Right hindlimb (tissue), 1 donor: ENCODE measurements at places on chromosomes 2 and 18.

GRCh38 chr2:169476459-169476858 lies 2.8 kb upstream of the BBS5 start:
- DNase-seq = no peak

DNA sequence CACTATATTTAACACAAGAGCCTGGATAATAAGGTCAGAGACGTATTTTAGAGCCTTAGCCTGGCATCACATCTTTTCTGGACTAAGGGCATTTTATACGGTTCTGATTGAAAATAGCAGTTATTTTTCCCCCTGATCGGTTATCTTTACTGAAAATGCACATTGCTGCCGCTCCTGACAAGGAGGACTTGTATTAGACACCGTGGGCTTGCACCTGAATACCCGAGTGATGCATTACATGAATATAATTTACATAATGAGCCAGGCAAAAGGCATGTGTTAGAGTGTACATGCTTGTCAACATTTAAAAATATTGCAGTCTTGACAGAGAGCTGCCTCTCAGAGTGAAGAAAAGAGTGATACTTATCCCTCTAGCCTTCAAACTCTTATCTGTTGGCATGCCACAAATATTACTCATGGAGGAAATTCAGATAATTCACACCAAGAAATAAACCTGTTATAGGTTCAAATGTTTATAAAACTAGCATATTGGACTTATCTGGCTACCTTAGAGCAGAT lies 470.5 kb upstream of the ETAA1 start:
- DNase-seq = no peak

GRCh38 chr2:27071990-27072830 lies 756 bp upstream of the OST4 start:
- DNase-seq = peak; percentile 92

DNA sequence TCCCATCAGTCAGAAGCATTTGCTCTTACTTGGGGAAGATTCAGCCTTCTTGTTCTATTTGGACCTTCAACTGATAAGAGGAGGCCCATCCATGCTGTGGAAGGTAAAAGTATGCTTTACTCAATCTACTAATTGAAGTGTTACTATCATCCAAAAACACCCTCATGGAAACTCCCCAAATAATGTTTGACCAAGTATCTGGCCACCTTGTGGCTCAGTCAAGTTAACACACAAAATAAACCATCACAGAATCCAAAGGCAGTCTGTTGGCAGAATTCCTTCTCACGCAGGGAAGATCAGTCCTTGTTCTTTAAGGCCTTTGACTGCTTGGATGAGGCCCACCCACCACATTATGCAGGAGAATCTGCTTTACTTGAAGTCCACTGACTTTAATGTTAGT lies 531.2 kb upstream of the SMIM21 start:
- no peak for DNase-seq

DNA sequence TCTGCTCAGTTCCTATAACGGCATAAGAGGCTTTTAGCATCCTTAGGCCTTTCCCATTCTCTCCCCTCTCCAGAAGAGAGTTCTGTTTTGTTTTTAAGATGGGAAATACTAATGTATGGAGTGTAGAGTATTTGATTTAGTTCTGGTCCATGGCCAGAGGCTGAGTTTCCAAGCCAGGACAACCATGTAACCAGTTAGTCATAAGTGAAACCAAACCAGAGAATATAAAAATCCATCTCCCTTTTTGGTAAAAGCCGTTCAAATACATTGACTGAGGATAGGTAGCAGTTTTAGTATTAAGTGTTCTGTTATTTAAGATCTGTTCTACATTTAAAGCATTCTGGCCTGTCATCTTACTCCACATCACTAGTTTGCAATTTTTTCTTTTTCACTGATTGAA lies 3.1 kb downstream of the PSMD1 start:
- no peak for DNase-seq

DNA sequence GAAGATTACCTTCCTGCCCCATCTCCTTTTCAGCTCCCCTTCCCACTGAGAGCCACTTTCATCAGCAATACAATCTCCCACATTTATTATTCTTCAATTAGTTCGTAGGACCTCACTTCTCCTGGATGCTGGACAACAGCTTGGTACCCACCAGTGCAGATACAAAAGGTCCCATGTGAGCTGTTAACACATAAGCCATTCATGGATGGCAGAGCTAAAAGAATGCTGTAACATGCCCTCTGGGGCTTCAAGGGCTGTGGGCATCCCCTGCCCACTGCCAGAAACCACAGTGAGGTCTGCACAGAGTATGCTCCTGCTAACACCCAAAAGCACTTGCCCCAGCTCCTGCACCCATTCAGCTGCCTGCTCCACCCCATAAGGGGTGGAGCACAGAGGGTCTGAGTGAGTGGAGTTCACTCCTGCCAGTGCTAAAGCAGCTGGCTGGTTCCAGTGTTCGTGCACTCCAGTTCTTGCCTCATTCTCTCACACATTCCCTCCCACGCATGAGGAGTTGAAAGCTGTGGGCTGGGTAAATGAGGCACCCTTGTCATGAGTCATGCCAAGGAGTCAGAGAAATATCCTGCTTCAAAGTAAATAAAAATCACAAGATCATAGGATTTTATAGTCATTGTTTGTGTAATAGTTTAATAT lies 305.9 kb upstream of the TMEFF2 start:
- DNase-seq = no peak

DNA sequence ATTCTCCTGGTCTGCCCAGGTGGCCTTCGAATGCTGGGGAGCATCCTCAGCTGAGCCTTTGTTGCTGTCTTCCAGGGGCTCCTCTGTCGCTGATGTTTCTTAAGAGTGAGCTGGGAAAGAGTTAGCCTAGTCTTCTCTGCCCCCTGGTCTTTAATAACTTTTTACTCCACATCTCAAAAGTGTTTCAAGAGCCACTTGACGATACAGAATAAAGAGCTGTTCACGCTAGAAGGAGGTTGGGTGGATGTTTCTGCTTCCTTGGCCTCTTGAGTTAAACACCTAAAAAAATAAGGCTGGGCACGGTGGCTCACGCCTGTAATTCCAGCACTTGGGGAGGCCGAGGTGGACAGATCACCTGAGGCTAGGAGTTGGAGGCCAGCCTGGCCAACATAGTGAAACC lies 2.8 kb upstream of the BUB1 start:
- DNase-seq = no peak

- no peak for DNase-seq
Measured at GRCh38 chr2:233061591-233062450, 1.7 kb downstream of the INPP5D start.

- DNase-seq = no peak
Measured at GRCh38 chr18:61132031-61132430, 201.2 kb upstream of the CDH20 start.

DNA sequence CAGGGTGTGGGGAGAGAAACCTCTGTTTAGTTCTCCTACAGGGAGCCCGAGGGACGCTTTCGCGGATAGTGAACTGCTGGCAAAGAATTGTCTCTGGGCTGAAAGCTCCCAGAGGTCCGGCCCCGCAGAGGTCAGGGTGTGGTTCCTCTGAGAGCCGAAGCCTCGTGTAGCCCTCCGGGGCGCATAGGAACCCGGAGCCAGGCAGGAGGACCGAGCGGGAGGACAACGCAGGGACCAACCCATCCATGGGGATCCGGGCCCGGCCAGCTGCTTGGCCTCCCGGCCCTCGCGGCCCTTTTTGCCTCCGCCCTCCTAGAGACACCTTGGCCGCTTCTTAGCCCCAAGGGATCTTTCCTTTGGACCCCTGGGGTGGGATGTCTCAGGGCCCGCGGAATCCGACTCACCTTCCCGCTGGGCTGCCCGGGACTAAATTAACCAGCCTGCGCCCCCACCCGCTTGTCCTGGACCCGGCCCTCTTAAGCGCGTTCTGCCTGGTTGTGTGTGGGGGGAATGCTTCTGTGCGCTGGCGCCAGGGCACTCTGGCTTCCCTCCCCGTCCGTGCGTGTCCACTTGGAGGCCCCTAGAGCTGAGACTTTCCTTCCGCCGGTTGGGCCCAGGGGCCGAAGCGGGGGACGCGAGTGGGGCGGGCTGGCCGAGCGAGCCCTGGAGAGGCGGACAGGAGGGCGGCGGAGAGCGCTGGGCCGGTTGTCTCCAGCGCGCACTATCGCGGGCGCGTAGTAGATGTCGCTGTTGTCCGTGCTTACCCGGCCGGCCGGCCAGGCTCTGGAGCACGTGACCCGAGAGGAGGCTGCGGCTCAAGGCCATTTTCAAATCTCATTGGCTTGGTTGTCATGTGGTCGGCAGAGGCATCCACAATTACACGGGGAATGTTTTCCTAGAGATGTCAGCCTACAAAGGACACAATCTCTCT lies at the start of gene HOXD10:
TSS of gene HOXD10 (plus strand) at position 896 of the 931 bp plus-strand sequence. CDS start 56 bp downstream, outside the sequence.
- peak; percentile 89 for DNase-seq

- DNase-seq = peak; percentile 39
Measured at GRCh38 chr2:128396500-128396891, 77.8 kb upstream of the HS6ST1 start.

DNA sequence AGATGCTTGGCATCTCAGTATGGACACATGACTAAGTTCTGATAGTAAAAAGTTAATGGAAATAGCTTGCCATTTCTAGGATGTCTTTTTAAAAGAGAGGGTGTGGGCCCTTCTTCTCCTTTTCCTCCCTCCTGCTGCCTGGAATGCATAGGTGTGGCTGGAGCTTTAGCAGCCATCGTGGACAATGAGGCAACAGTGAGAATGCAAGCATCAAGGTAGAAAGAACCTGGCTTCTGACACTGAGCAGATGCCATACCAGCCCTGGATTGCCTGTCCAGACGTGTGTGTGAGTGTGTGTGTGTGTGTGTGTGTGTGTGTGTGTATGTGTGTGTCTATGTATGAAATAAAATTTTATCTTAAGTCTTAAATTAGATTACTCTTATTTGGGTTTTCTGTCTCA lies 660.1 kb downstream of the XIRP2 start:
- no peak for DNase-seq

GRCh38 chr2:181176540-181176939 lies 196.1 kb downstream of the UBE2E3 start:
- no peak for DNase-seq

DNA sequence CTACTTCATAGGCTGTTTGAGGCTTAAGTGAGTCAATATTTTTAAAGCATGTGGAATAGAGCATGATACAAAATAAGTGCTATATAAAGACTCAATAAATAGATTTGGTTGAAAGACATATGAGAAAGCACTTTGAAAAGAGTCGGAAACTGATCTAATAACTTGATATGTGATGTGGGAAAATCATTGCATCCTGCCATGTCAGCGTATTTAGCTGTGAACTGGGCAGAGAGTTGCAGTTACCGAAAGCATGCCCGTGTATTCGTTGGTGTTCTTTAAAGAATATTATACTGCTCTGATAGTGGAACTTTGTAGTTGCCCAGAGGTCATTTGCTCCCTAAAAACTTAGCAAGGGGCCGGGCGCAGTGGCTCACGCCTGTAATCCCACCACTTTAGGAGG lies 37.8 kb upstream of the ZNF516 start:
- no peak for DNase-seq

GRCh38 chr2:209534228-209534627 lies 110.4 kb downstream of the MAP2 start:
- DNase-seq = no peak

DNA sequence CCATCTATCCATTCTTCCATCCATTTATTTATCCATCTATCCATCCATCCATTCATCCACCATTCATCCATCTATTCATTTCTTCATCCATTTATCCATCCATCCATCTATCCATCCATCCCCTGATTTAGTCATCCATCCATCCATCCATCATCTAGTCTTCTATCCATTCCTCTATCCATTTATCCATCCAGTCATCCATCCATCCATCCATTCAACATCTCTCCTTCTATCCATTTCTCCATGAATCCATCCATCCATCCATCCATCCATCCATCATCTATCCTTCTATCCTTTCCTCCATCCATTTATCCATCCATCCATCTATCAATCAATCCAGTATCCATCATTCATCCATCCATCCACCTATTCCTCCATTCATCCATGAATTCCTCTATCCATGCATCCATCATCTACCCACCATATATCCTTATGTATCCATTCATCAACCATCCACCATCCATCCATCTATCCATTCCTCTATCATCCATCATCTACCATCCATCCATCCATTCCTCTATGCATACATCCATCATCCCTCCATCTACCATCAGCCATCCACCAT lies 185.0 kb downstream of the CELF4 start:
- DNase-seq = no peak

GRCh38 chr2:216294305-216294704 lies 78.0 kb downstream of the MARCHF4 start:
- DNase-seq = no peak

- no peak for DNase-seq
Measured at GRCh38 chr2:46116553-46116991, 180.6 kb upstream of the EPAS1 start.

- peak; percentile 49 for DNase-seq
Measured at GRCh38 chr2:96875498-96876268, 5.8 kb upstream of the SEMA4C start.

- no peak for DNase-seq
Measured at GRCh38 chr2:207935121-207935990, 90.0 kb downstream of the PLEKHM3 start.

GRCh38 chr2:241987726-241988125 lies 118.2 kb downstream of the RTP5 start:
- DNase-seq = no peak

- no peak for DNase-seq
Measured at GRCh38 chr2:20333738-20334137, 16.9 kb downstream of the PUM2 start.

- DNase-seq = no peak
Measured at GRCh38 chr2:122831649-122832048, 1076.2 kb downstream of the TSN start.

DNA sequence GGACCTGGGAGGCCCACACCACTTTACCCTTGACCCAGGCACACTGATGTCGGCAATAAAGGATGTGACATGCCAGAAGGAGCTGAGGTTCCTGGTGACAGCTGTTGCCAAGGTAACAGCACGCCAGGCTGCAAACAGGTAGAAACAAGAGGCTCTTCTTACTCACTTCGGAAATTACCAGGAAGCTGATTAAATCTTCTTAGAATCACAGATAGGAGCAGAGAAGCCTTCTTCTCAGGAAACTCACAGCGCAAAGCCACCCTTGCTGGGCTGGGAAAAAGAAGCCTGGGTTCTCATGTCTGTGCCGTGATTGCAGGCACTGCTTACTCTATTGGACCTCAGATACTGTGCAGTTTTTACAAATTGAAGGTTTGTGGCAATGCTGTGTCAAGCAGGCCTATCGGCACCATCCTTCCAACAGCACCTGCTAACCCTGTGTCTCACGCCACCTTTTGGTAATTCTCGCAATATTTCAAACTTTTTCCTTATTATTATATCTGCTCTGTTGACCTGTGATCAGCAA lies 61.0 kb upstream of the TAF1B start:
- DNase-seq = no peak

DNA sequence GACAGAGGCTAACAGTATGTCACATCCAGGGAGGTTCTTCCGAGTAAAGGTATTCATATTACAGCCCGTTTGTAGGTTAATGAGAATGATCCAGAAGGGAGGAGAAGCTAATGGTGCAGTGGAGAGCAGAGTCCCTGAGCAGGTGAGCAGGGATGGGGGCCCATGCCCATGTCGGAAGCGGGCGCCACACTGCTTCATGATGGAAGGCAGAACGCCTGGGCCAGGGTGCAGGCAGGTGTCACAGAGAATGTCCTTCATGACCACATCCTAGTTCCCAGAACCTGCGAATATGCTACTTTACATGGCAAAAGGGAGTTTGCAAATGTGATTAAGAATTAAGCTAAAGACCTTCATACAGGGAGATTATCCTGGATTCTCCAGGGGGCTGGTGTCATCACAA lies 4.0 kb downstream of the HES6 start:
- no peak for DNase-seq
